ENCODE measurements at places on chromosomes 13 and 19.

DNA sequence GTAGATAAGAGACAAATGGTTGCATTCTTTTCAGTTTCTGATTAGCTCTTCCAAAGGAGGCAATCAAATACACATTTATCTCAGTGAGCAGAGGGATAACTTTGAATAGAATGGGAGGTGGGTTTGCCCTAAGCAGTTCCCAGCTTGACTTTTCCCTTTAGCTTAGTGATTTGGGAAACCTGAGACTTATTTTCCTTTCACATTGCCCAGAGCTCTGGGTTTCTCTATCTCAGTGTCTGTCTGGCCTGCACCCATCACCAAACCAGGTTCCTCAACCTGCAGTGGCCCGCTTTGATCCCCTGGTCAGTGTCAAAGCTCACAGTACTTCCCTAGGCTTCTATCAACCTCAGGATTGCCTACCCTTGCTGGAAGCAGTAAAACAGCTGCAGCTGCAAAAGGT, 35.6 kb upstream of the C13orf42 start:
- no peak for DNase-seq

DNA sequence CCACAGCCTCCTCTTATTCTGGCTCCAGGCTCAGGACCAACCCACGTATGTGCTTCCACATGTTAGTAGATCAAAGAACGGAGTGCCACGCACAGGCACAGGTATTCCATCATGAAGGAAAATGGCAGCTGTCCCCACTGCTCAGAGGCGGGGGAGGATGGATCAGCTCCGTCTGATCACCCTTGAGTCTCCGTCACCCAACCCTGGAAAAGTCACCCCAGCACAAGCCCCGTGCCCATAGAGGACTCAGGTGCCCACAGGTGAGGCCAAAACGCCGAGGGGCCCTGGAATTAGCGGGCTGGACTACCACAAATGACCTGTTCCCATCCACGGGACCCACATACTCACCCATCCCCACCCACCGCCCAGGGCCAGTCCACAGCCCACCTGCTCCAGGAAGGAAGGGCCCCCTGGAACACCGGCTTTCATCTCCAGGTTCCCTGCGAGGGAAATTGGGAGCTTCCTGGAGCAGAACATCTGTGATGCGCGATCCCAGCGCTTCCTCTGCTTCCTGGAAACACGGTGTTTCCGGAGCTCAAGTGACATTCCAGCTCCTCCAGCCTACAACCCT, 120.5 kb upstream of the SPACA7 start:
- no peak for DNase-seq

- no peak for DNase-seq
These were observed 2.0 kb downstream of the TNFSF11 start for GRCh38 chr13:42575938-42576337.

DNA sequence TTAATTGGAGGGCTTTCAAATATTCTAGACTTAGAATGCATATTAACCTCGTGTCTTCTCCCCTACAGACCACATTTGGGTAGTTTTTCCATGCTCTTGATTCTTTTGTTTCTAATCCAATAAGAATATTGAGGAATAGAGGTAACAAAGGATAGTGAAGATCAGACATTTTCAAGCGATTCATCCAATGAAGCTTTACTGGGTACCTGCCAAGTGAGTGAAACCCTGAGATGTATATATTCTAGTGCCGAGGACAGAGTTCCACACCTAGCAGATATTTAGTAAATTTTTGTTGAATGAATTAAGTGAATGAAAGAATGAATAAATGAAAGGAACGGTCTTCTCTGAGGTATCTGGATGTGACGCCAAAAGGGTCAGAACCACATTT, 442 bp upstream of the RFC3 start:
- DNase-seq = no peak

GRCh38 chr13:45412274-45413049, 5.7 kb downstream of the SLC25A30 start:
- no peak for DNase-seq

- no peak for DNase-seq
These were observed 474.5 kb upstream of the NBEA start for GRCh38 chr13:34467450-34468083.

GRCh38 chr19:7391218-7391670, 42.5 kb downstream of the ARHGEF18 start:
- DNase-seq = peak; percentile 73

- DNase-seq = no peak
These were observed 25.7 kb upstream of the TPP2 start for GRCh38 chr13:102571075-102571474.

- DNase-seq = no peak
These were observed 101.3 kb downstream of the ARHGEF7 start for GRCh38 chr13:111216166-111216960.

- no peak for DNase-seq
These were observed 651 bp downstream of the GAPDHS start for GRCh38 chr19:35533822-35534392.

DNA sequence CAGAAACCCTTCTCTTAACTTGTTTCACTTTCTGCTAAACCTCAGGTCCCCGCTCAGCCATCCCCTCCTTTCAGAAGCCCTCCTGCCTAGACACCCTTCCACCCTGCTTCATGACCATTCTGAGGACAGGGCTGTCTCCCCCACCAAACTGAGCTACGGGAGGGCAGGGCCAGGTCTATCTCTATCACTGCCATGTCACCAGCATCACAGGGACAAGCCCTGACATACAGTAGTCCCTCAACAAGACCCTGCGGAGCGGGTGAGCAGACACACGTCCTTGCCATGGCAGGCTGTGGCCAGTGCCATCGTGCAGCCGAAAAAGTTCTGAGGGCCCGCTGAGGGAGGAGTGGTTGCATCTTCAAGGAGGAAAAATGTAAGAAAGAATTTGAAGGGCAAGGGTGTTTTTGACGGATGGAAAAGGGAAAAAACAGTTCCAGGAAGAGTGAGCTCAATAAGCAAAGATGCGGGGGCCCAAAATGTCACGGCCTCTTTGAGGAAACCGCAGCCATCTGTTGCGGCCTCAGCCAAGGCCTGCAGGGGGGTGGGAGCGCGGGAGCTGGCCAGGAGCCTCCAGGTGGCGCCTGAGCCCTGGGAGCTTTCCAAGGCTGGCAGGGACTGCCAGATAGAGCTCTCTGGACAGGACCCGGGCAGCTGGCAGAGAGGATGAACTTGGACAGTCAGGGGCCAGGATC, 8.1 kb downstream of the PTGIR start:
- no peak for DNase-seq

DNA sequence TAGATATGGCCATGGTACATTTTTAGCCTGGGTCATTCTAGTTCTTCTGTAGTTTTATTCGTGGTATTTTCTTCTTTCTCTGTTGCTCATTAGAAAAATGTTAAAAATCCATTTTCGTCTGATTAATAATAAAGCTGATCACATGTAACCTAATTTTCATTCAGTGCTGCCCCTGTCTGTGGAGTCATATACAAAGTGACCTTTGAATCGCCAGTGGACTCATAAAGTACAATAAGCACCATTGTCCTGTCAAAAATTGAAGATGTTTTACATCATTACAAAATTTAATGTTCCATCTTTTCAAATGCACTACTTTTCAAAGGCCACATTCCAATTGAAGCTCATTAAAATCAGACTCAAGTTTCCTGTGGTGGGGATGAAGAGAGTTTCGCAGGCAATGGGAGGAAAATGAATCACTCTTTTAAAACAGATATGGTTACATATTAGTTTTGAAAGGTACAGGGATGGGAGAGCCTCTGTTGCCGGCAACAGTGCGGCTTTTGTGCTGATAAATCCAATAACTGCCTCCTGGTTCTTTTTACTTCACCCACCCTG, 205.4 kb downstream of the ZNF536 start:
- DNase-seq = no peak

- no peak for DNase-seq
These were observed 98.0 kb upstream of the SLC10A2 start for GRCh38 chr13:103164251-103164650.

DNA sequence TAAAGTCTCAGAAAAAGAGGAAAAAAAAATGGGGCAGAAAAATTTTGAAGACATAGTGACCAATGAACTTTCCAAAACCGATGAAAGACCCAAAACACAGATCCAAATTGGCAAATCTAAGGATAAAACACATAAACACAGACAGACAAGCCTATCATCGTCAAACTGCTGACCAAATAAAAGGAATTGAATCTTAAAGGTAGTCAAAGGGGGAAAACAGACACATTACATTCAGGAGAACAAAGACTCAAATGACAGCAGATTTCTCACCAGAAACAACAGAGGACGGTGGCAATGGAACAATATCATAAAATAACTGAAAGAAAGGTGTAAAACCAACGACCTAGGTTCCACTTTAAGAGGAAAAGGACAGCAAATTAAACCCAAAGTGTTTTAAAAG, 10.2 kb downstream of the RBM26 start:
- DNase-seq = no peak

DNA sequence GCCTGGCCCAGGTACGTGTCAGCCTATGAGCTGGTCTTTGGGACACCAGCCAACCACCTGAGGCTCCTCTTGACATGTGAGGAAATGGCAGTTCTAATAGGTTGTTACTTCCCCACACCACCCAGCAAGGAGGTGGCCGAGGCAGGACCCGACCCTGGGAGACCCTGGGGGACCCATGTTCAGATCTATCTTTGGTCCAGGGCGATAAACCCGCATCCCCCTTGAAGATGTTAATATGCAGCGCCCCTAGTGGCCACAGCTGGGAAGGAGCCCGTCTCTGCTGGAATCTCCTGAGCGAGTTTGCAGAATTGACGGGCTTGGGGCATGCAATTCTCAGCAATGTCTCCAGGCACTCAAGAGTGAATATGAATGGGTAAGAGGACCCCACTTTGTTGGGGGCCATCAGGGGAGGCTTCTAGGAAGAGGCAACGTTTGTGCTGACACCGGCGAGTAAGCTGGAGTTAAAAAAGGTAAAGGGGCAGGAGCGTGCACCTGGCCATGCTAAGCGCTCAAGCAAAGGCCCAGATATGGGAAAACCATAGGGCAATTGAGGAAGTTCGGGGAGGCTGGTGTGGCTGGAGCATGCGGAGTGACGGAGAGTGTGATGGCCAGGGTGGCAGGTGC, 1.5 kb upstream of the MYO1F start:
- no peak for DNase-seq

DNA sequence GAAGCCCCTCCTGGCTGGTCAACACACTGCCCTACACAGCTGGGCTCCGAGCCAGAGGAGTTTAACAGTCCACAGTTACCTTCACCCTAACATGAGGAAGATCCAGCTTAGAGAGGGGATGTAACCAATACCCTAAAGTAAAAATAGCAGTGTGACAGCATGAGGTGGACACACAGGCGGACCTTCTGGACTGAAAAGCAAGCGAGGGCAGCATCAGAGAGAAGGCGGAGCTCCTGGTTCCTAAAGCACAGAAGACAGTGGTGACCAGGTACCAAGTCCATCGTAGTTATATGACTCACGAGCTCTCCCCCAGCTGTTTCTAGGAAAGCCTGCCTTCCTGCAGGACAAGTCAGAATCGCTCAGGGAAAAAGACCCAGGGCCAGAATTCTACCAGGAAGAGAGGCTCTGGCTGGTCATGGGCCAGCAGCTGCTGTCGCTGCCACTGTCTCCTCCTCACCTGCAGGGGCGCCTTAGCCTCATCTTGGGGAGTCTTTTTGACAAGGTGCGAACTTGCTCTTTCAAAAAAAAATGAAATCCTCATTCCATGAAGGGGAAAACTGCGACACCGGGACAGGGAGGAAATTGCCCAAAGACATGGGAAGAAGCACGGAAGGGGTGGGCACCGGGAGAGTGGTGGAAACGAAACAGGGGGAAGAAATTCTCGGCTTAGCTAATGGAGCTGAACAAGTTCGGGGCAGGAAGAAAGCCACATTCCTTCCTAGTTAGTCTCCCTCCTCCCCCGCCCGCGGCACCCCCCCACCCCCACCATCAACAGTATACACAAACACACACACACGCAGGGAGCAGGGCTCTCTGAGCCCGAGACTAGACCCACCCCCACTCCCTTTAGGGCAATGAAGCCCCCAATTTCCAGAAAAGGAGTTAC, 1.7 kb downstream of the ELL start:
- no peak for DNase-seq

- no peak for DNase-seq
These were observed 455.4 kb downstream of the IRS2 start for GRCh38 chr13:109331011-109331433.

DNA sequence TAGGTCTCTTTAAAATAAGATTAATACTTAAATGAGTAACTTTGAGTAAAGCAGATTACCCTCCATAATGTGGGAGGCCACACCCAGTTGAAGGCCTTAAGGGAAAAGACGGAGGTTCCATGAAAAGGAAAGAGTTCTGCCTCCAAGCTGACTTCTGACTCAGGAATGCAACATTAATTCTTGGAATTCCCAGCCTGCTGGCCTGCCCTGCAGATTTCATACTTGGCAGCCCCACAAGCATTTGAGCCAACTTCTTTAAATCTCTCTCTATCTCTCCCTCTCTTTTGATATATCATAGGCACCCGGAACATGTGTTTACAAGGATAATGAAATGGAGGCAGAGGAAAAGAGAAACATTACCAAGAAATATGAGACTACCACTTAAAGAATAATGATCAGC, 902.3 kb upstream of the MIR17HG start:
- peak; percentile 90 for DNase-seq

DNA sequence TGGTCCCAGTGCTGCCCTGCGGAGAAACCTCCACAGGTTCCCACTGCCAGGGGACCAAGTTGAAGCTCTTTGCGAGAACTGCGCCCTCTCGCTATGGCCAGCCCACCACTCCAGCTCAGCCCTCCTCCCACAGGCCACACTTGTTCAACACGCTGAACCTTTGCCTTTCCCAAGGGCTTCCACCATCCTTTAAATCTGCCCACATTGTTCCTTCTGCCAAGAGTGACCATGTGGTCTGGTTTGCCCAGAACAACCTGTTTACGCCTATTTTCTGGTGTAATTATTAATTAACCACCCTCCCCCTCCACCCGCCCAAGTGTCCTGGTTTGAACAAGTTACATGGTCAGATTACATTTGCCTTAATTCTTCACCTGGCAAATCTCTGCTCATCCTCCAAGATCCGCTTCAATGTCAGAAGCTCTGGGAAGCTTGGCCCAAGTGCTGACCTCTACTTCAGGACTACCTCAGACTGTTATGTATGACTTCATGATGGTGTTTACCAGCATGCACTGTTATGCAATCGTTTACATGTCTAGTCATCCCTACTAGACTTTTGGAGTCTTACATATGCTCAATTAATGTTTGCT, 12.0 kb upstream of the USP12 start:
- no peak for DNase-seq

- no peak for DNase-seq
These were observed 24.0 kb upstream of the SCEL start for GRCh38 chr13:77511552-77511951.

DNA sequence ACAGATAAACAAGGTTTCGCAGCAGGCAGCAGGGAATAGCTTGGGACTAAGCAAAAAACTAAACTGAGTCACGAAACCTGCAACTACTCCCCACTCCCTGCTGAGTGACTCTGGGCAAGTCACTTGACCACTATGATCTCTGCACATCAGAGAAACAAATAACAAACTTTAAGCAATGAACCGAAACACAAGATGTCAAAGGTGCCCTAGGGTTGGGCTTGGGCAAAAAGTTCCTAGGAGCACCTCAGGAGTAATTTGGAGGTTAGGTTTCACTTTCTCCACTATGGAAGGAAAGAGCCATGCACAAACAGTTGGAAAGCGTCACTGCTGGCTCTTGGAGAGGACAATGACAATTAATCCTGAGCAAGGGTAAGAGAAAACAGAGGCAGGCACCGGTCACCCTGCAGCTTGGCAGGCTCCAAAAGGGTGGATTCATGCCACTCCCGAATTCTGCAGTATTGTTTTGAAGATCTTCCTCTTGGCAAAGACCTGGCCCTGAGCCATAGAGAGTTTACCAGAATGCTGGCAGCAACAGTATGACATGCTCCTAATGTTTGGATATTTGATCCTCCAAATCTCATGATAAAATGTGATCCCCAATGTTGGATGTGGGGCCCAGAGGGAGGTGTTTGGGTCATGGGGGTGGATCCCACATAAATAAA, 60.3 kb downstream of the CRYL1 start:
- no peak for DNase-seq

GRCh38 chr13:95367309-95367843, 66.1 kb upstream of the ABCC4 start:
- no peak for DNase-seq
